ENCODE measurements at places on chromosomes 7 and 10.

GRCh38 chr7:131285556-131285955, 42.1 kb upstream of the MKLN1 start:
- DNase-seq: no peak

DNA sequence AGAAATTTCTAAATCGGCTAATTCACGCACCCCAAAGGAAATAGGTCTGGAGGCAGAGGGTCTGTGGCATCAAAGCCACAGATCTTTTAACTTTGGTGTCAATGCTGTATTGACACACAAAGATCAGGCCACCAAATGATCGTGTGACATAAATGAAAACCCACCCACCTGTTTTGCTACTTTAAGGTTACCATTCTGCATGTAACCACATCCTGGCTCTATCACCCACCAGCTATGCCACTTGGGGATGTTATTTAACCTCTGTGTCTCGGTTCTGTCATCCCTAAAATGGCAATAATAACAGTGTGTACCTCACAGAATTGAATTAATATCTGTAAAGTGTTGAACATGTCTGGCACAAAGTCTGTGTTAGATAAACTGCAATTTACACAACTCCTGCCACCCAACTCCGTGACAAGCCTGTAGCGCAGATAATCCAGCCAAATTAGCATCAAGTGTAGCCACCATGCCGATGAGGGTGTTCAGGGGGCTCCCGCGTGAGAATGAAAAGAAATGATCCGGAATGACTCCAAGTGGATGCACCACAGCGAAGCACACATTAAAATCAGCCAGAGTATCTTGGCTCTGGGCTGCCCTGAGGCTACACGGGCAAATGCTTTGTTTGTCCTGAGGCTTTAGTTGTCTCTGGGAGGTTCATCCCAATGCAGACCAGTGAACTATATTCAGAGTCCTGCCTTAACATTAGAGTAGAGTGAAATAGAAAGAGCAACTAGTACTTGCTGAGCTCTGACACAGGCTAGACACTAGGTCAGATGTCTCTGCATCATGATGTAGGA, 158.4 kb upstream of the NEBL start:
- DNase-seq: no peak

DNA sequence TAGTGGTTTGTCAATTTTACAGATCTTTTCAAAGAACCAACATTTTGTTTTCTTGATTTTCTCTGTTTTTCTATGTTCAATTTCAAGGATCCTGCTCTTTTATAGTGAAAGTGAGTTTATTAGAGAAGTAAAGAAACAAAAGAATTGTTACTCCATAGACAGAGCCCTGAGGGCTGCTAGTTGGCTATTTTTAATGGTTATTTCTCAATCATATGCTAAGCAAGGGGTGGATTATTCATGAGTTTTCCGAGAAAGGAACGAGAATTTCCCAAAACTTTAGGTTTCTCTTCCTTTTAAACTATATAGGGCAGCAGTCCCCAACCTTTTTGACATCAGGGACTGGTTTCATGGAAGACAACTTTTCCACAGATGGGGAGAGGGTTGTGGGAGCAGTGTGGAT, 165.0 kb downstream of the CCSER2 start:
- no peak for DNase-seq

DNA sequence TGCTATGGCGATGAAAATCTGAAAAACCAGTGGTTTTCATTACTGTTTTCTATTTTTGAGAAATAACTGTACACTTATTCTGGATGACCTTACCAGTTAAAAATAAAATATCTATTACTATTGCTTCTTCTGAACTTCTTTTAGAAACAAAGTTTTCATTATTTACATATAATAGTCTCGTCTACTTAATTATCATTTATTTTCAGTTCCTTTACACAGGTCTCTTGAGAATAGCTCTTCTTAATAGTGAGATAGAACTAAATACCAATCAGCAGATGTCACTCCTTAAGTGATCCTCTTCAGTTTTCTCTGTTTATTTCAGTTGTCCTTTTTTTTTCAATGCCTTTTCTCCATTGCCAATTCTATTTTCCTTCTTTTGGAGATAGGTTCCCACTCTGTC, 4.3 kb upstream of the GLCCI1 start:
- no peak for DNase-seq

DNA sequence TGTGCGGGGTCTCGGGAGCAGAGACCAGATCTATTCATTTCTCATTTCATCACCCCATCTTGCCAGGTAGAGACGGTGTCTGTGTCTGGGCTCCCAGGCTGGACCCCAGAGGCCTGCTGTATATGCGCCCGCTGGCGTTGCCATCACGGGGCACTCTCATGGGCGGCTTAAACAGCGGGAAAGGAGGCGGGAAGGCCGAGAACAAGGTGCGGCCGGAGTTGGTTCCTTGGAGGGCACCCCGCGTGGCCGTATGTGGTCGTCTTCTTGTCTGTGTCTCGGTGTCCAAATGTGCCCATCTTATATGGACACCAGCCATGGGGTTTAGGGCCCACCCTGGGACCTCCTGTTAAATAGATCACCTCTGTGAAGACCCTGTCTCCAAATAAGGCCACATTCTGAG, 2.1 kb upstream of the CFAP46 start:
- peak; percentile 49 for DNase-seq

DNA sequence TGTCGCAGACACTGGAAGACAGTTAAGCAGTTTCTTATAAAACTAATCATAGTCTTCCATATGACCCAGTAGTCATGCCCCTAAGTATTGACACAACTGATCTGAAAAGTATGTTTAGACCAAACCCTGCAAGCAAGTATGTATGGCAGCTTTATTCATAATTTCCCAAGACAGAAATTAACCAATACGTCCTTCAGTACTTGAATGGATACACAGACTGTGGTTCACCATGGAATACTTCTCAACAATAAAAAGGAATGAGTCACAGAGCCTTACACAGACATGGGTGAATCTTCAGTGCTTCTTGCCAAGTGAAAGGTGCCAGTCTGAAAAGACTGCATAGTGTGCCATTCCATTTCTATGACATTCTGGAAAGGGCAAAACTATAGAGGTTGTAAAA, 50.2 kb upstream of the AKR1E2 start:
- DNase-seq: no peak

- DNase-seq: no peak
These were observed 474.1 kb upstream of the STEAP1 start for GRCh38 chr7:89680161-89680560.
